ENCODE measurements at places on chromosomes 16 and 17. TPM values are rescaled to one million over a fixed set of nuclear protein-coding genes. Genes with fewer than 3 reads are reported as not detected.

GRCh38 chr17:46039592-46040186 is 40.6 kb downstream of the STH start:
- no peak for DNase-seq

The SALL1 gene
- 5.4 TPM for polyA plus RNA-seq

GRCh38 chr16:946048-946395 is 24.8 kb downstream of the LMF1 start:
- DNase-seq = no peak

DNA sequence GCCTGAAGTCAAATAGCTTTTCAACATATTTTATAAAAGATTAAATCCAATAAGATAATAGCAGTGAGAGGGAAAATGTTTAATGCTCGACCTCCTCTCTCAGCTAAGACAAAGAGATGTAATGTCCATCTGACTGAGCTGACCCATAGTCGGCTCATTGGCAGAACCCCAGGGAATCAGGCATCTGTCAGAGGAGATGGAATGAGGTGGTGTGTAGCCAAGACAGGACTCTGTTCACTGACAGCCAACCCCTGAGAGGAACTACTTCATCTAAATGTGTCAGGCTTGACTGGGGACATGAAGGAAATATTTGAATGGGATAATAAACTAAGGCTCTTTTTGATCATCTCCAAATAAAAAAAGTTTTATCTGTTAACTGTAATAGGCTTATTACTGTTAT is 188.0 kb downstream of the CDH11 start:
- no peak for DNase-seq

The KRTAP1-1 gene
- polyA plus RNA-seq = 0.32 TPM

The ZMYND15 gene
- polyA plus RNA-seq = not detected

The ARSG gene
- polyA plus RNA-seq = 3.6 TPM

- DNase-seq = no peak
Measured at GRCh38 chr17:7217113-7217987, 2.3 kb downstream of the DLG4 start.

GRCh38 chr16:57533431-57534336 is 2.7 kb downstream of the CCDC102A start:
- no peak for DNase-seq

DNA sequence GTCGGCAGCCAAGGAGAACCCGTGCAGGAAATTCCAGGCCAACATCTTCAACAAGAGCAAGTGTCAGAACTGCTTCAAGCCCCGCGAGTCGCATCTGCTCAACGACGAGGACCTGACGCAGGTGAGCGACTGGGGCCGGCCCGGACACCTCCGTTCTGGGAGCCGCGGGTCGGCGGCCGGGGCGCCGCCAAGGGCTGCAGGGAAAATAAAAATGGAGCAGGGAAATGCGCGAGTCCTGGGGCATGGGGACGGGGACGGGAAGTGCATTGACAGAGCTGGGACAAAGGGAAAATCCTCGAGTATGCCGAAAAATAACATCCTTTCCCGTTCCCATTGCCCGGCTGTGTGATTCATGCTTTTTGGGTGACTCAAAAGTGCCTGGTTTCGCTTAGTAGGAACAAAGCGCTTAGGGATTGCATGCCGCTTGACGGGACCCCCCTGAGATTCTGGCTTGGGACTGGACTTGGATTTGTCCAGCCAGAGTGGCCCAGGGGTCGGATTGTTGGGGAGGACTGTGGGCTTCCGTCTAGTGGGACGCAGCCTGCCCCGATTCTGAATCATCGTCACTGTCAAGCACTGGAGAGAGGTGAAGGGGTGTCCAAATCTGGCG is 699 bp downstream of the MPRIP start:
- DNase-seq = no peak

Data from BJ (cell line).